Stimulated activated CD8-positive, alpha-beta memory T cell treated with anti-CD3 and anti-CD28 coated beads, Interleukin-4, amount 100 ng/mL, for 1 hour (primary cell): ENCODE measurements at places on chromosomes 12 and 14.

GRCh38 chr14:68133856-68134255 lies 314.3 kb downstream of the RAD51B start:
- no peak for DNase-seq

DNA sequence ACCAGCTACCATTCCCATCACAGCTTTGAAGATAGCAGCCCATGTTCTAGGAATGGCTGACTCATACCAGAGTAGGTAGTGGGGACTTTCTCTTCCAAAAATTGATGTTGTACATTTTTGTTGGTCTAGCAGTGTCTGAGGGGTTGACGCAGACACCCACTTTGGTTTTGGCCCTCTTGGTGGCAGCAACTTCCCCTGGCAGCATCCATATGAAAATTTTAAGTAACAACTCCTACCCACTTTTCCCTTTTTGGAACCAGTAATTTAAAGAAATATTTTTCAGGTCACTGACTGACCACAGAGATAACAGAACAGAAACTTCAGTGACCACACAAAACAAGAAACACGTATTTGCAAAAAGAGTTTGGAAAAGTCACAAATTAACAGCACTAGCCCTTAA lies 162.0 kb upstream of the TMCC3 start:
- no peak for DNase-seq

GRCh38 chr14:68106456-68106855 lies 286.9 kb downstream of the RAD51B start:
- no peak for DNase-seq

DNA sequence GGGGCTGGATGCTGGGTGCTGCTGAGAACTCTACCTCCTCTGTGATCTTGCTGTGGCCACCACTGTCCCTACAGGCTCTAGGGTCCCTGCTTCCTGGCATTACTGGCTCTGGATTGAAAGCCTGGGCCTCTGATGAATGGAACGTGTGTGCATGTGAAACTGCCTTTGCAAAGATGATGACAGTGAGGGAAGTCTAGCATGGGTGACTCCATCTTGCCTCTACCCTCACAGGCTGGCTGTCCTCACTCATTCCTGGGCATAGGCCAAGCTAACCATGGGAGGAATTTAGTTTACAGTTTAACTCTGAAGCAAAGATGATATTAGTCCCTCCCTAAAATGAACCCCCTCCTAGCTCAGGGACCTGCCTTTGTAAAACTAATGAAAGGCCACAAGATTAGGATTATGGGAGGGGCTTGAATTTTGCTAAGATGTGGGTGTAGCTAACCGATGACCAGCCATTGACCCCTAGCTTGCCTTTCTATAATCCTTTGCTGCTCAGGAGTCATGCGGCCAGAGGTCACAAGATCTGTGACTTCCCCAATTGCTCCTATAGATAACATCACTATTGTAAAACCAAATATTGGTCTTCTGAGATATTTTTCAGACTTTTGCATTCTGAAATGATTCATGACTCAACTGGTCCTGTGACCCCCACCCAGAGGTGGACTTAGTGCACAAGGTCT lies 2.2 kb upstream of the C1S start:
- DNase-seq: no peak

DNA sequence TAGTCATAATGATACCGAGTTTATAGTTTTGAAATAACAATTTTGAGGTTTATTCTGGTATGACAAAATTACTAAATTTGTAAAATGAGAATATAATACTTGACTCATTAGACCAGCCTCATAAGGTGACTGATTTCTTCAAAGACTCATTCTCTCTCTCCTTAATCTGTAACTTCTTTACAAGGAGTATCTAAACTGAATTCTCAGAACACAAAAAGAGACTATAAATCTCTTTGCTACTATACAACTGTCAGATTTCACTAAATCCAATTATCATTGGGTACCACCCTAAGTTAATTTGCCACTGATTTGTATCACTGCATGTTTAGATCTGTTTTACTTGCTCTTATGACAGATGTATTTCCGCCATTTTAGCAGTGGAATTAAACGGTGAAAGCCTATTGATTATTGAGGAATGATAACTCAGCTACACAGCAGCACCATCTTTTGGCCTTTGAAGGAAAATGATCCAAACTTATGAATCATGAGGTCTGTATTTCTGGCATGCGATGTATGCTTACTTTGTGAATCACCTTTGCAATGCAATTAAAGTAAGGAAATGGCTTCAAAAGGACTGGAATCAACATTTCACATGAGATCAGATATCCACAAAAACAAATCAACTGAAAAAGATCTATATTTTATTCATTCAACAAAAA lies 161.2 kb downstream of the RERGL start:
- no peak for DNase-seq

DNA sequence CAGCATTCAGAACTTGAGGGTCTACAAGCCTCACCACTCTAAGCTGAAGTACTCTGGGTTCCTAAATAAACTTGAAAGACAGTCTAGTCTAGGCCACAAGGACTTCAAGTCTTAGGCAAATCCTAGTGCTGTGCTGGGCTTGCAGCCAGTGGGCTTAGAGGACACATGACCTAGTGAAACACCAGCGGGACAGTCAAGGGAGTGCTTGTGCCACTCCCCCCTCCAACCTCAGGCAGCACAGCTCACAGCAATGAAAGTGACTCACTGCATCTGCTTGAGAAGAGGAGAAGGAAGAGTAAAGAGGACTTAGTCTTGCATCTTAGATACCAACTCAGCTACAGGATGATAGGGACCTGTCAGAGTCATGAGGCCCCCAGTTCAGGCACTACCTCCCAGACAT lies 438.1 kb downstream of the IPO8 start:
- DNase-seq: no peak

DNA sequence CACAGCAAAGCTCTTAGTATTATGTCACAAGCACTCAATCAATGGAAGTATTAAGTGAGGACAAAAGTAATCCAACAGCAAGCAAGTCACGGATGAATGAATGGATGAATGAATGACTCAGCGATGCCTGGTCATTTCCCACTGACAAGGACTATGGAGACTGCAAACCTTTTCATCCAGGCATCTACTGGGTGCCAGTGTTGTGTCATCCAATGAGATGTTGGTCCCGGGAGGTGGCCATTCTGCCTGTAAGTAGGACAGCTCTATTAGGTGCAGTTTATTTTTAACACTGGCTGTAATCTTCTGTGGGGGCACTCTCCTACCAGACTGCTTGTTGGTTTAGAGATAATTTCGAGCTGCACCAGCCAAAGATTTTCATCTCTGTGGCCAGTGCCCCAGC lies 39.4 kb downstream of the STAB2 start:
- DNase-seq: no peak

- DNase-seq: no peak
Observed at GRCh38 chr14:31173120-31173837, 34.3 kb downstream of the HECTD1 start.

DNA sequence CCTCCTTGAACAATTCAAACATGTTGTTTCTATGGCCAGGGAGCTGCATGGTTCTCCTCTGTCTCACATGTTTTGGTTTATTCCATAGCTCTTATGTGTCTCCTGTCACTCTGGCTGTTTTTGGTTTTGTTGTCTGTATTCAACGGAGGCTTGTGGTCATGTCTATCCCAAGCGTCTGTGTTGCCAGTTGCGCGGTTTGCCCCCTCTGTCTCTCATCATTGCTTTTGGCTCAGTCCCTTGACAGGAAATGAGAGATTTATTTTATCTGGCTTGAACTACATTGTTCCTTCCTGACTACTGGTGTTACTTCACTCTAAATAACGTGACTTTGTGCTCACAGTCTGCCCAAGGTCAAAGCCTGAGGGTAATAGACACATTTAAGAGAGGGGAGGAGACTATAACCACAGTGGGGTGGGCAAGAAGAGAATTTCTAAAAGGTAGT lies 96.4 kb upstream of the SOX5 start:
- DNase-seq: no peak

DNA sequence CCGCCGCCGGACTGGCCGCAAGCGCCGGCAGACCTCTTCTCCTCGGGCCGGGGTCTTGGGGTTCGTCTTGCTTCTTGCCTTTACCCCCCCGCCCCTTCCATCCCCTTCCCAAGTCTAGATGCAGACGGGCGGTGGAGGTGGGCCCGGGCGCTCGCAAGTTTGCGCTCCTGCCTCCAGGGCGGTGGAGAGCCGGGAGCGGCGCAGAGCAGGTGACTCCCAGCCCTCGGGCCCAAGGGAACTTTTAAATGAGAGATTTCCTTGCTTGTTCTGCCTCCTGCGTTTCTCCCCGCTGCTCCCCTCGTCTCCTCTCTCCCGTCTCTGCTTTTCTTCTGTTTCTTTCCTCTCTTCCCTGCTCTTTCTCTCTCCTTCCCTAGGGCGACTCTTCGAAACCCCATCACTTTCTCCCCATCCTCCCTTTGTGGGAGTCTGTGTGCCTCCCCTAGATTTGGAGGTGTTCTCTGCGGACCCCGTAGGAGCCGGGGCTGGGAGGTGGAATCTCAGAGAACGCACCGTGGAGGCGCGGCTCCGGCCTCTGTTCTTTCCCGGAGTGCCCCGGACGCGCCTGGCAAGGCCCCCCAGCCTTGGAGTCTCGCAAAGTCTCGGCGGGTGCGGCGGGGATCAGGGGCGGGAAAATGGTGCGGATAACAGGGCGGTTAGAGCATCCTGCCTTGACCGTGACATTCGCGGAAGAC lies 114.7 kb upstream of the MYL2 start:
- no peak for DNase-seq

DNA sequence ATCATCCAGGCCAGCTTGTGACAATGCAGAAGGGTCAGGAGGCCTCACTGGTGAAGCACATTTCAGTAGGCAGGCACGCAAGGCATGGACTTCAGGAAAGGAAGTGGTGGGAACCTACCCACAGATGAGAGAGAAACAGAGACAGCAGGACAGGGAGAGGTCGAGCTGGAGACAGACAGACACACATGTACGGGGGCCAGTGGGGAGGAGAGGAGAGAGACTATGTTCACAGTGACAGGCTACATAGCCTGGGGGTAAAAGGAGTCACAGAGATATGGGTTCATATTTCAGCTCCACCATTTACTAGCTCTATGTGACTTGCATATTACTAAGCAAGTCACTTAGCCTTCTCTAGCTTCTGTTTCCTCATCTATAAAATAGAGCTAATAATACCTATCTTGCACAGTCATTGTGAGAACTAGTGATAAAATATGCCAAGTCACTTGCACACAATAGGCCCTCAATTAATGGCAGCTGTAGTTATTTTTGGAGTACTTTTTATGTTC lies 91.1 kb upstream of the FUT8 start:
- no peak for DNase-seq

- no peak for DNase-seq
Observed at GRCh38 chr14:94412671-94413638, 24.6 kb upstream of the SERPINA1 start.

DNA sequence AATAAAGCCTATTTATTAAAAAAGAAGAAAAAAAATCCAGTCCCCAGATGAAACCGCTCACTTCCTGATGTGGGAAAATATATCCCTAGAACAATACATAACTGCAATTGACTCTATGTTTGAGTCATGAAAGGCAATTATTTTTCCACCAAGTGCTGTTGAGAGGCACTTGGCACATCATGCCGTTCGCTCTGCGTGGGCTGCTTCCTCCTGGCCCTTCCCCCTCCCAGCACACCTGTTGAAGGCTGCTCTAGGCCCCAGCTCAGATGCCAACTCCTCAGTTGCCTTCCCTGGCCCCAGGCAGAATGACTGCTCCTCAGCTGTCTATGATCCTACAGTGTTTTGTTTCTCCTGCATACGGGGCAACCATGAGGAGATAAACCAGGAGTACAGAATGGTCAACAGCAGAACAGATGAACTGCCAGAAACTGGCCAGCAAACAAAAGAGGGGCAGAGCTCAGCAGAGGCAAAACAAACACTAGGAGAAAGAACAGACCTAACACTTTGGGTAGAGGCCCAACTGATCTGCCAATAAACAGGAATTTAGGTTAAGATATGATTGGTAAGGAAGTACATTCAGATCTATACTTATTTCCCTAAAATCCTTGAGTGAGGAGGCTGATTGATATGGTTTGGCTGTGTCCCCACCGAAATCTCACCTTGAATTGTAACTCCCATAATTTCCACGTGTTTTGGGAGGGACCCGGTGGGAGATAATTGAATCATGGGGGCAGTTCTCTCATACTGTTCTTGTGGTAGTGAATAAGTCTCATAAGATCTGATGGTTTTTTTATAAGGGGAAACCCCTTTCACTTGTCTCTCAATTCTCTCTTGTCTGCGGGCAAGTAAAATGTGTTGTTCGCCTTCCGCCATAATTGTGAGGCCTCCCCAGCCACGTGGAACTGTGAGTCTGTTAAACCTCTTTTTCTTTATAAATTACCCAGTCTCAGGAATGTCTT lies 58.6 kb downstream of the SLC38A1 start:
- peak; percentile 42 for DNase-seq

GRCh38 chr14:64676410-64677008 lies 27.7 kb upstream of the PLEKHG3 start:
- DNase-seq: no peak

GRCh38 chr14:76844223-76844622 lies 18.0 kb downstream of the LRRC74A start:
- peak; percentile 24 for DNase-seq

DNA sequence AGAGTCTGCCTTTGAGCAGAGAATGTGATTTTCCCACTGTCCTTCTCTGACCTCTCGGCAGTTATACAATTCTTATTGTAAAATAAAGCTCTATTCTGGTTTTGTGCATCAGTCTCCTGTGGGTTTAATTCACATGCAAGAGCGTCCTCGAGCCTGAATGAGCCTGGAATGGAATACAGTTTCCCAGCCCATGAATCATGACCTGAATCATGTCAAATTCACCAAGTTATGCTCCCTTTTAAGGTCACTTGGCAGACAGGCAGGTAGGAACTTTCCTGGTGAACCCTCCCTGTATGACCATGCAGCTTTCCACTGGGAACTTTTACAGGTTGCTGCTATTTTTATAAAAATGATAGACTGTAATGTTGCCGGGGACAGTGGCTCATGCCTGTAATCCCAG lies 41.7 kb downstream of the BICD1 start:
- DNase-seq: no peak

DNA sequence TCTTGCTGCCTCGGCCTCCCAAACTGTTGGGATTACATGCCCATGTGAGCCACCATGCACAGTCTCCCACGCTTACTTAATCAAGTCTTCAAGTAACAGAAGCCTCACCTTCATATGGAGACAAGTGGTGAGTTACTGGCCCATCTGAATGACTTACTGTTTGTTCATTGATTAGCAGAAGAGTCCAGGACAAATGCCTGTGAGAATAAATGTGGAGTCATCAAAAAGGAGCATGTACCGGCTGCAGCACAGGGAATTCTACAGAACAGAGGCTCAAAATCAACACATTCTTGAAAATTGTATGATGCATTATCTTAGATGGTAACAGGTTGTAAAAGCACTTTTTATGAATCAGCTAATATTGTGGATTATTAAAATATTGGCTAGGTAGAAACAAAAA lies 72.5 kb upstream of the FERMT2 start:
- DNase-seq: no peak

GRCh38 chr14:65993996-65994395 lies 492.2 kb upstream of the CCDC196 start:
- DNase-seq: no peak
